Hepatic stellate cell (primary cell): ENCODE measurements at places on chromosomes 16 and 17.

- no peak for DNase-seq
These were observed 61.5 kb downstream of the SLC6A2 start for GRCh38 chr16:55717326-55717725.

DNA sequence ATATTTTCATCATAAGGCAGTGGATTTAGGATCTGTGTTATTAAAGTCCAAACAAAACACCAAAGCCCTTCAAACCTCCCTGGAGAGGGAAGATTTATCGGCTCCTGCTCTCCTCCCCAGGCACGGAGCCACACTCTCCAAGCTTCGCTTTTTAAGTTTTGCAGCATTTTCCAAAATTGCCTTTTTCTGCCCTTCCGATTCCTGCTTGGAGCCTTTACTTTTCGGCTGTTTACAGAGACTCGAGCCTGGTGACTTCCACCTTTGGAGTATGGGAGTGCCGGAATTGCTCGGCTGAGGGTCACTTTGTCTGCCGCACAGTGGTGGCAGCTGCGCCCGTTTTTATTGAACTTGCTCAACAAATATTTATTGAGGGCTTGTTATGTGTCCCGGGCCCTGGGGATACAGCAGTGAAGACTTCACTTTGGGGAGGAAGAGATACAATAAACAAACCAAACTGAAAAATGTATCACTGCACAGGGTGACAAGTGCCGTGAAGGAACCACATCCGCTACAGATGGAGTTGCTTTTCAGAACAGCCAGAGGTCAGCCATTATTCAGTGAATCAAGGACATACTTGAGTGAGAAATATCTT lies 185.5 kb downstream of the NTN1 start:
- no peak for DNase-seq

DNA sequence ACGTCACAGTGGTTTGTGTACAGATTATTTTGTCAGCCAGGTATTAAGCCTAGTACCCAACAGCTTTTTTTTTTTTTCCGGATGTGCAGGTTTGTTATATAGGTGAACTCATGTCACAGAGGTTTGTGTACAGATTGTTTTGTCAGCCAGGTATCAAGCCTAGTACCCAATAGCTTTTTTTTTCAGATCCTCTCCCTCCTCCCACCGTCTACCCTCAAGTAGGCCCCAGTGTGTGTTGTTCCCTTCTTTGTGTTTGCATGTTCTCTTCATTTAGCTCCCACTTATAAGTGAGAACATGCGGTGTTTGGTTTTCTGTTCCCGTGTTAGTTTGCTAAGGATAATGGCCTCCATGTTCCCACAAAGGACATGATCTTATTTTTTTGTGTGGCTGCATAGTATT lies 19.9 kb downstream of the RPTOR start:
- no peak for DNase-seq

- no peak for DNase-seq
These were observed 1.7 kb downstream of the ATP2C2 start for GRCh38 chr16:84369938-84370627.

DNA sequence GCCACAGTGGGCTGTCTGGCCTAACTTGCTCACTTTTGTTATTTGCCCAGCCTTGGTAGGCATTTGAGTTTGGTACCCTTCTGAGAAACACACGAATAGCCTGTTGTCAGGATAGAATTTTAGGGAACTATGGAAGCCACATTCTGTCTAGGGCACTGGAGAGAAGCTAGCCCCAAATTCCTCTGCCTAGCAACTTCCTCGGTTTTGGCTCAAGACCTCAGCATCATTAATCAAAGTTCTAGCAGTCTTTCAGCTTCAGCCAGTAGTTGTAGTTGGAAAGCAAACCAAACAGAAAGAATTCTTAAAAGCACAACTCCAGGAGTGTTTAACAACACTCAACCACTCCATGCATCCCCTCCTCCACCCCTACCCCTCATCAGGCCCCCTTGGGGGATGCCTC lies 572.1 kb upstream of the PSMD7 start:
- DNase-seq = no peak

- DNase-seq = no peak
These were observed 24.5 kb downstream of the ENDOV start for GRCh38 chr17:80439499-80439898.

GRCh38 chr17:76130473-76130872 lies 10.6 kb downstream of the FOXJ1 start:
- no peak for DNase-seq

- DNase-seq = no peak
These were observed 5.9 kb downstream of the FOXJ1 start for GRCh38 chr17:76134911-76135809.

- no peak for DNase-seq
These were observed 15.5 kb downstream of the MXRA7 start for GRCh38 chr17:76695059-76695831.

DNA sequence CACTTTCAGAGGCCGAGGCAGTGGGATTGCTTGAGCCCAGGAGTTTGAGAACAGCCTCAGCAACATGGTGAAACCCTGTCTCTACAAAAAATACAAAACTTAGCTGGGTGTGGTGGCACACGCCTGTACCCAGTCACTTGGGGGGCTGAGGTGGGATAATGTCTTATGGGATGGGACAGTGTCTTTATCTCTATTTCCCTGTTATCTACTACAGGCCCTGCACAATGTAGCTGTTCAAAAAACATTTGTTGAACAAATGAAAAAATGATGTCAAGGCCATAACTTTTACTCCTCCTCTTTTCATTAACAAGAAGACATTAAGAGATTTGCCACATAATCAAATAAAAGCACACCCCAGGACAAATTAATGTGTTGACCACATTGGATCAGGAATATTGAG lies 13.8 kb downstream of the TUBG1 start:
- no peak for DNase-seq

GRCh38 chr16:1113489-1113888 lies 17.4 kb upstream of the C1QTNF8 start:
- no peak for DNase-seq

DNA sequence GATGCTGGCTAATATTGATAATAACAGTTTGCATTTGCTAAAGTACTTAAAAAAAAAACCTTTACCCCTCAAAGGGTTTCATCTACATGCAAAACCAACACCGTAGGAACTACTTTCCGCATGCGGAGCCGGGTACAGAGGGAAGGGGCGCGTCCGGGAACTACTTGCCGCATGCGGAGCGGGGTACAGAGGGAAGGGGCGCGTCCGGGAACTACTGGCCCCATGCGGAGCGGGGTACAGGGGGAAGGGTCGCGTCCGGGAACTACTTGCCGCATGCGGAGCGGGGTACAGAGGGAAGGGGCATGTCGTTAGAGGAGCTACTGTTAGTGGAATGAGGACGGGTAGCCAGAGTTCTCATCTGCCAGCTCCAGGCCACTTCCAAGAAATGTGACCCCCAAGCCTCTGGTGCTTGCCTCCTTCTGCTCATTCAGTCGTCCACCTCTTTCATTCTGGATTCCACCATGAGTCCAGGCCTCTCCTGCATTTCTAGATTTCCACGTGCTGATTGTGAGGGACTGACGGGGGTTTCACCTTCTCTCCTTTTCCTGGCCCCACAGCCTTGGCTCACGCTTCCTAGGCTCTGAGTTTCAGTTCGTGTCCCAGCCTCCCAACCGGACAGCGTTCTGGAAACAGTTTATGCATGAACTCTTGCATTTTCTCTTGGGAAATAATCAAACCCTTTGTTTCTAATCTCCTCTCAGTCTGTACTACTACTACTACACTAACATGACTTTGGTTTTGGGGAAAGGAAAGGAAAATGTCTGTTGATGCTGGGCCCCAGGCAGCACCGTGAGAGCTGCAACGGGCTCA lies 26.9 kb downstream of the MINK1 start:
- DNase-seq = no peak

- no peak for DNase-seq
These were observed at the start of gene ZSCAN10 for GRCh38 chr16:3098459-3099394. Gene ZSCAN10 (minus strand): TSS chr16:3099294. CDS start chr16:3092937, 6,357 bp downstream.
